ENCODE measurements at places on chromosomes 11 and 22. TPM values are rescaled to one million over a fixed set of nuclear protein-coding genes. Genes with fewer than 3 reads are reported as not detected.

DNA sequence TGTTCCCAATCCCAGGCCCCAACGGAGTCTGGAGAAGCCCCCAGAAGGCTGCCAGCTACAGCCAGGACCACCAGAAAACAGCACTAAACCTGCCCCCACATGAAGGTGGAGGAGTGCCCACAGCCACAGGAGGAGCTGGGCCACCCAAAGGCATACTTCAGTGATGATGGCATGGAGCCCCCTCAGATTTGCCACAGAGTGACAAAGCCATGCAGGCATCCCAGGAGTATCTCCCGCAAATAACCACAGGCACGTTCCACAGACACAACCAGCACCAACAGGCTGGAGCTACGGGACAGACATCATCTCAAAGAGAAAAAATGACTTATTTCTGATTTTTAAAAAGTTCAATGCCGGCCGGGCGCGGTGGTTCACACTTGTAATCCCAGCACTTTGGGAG is 10.6 kb downstream of the CARS1 start:
- no peak for DNase-seq

- DNase-seq = no peak
Measured at GRCh38 chr11:118635237-118635591, 27.8 kb downstream of the PHLDB1 start.

DNA sequence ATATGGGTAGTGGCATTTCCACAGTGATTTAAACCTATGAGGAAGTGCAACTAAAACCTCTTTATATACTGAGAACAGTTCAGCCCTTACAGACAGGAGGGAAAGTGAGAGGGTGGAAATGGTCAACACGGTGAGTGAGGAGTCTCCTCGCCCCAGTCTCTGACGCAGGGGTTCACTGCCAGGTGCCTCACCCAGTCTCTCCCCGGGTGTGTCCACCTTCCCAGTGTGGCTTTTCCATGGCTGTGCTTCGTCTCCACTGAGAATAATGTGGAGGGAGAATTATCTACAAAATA is 116.6 kb upstream of the TOP3B start:
- no peak for DNase-seq

GRCh38 chr22:48701296-48702030 is 1126.2 kb downstream of the BRD1 start:
- no peak for DNase-seq

- no peak for DNase-seq
Measured at GRCh38 chr11:36376888-36377758, 81.0 kb downstream of the PRR5L start.

DNA sequence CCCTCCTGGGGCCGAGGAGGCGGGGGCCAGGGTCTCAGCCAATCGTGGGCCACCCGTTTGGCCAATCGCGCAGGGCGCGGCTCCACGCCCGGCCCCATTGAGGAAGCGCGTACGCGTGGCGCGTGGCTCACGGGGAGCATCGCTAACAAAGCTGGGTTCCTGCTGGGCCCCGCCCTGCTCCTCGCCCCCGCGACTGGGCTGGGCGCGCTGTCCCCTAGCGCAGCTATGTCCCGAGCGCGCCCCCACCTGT is 614 bp upstream of the ASCL2 start:
- no peak for DNase-seq

DNA sequence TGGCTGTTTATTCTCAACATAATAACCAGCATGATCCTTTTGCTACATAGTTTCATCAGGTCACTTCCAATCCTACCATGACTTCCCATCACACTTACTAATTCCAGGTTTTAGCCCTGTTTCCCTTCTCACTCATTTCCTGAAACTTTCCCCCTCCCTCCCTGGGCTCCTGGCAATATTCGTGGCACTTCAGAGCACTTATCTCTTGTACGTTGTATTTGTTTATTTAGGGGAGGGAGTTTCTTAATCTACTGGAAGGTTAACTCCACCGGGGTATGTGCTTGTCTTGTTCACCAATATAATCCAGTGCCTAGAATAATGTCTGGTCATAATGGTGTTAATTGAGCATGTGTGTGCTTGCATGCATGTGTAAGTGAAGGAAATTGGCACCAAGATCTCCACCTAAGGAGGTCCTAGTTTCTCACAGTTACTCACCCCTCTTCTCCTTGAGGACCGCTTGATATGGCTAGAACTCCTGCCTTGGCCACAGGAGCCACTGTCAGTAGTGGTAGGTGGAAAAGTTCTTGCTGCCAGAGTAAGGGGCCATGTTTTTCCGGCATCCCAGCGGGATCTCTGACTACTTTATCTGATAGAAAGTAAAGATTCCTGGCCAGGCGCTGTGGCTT is 11.7 kb downstream of the EIF3L start:
- DNase-seq = no peak

- no peak for DNase-seq
Measured at GRCh38 chr22:20237480-20238440, 30.4 kb downstream of the RTN4R start.

DNA sequence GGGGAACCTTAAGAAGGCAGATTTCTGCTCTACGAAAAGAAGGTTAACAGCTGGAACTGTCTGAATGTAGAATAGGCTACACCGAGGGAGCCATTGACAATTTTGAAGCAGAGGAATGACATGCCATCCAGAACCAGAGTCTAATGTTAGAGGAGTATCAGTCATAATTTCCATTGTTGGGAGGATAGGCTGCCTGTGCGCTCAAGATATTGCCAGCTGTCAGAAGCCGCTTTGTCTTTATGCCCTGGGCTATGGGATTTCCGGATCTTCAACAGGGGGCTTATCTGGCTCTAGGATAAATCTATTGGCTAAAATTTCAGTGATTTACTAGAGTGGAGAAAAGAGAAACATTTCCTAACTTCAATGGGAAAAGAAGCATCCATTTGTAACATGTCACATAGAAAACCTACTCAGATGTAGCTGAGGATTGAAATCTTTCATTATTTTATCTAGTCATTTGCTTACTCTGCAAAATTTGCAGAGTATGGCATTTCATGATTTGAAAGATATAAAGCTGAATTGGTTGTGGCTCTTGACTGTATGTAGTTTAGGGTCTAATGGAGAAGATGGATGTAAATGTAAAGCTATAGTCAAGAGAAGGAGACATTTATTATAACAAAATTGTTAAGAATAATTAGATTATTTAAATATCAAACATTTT is 78.9 kb downstream of the ANO3 start:
- no peak for DNase-seq

DNA sequence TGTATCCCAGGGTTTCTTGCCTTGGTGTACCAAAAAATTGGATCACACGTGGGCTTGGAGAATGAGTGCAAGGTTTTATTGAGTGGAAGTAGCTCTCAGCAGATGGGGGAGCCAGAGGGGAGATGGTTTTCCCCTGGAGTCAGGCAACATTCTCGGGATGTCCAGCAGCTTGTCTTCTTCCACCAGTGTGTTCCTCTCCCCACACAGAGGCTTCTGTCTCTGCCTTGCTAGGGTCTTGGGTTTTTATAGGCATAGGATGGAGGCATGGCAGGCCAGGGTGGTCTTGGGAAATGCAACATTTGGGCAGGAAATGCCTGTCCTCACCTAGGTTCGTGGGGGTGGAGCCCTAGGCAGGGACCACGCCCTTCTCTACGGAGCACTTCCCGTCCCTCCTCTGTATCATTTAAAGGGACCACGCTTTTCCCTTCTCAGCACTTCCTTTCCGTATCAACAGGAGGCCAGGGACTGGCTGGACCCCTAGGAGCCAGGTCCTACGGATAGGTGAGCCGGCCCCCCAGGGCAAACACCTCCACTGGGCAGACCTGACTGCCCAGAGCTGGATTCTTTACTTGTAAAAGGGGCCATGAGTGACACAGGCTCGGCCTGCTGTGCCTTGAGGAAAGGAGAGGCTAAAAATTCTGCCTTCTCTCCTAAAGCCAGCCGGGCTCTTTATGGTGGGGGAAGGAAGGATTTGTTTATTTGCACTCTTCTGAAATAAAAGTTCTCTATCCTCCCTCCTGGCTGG is 55.3 kb upstream of the CCDC188 start:
- DNase-seq = no peak

- no peak for DNase-seq
Measured at GRCh38 chr11:9187616-9188015, 77.5 kb downstream of the DENND5A start.

DNA sequence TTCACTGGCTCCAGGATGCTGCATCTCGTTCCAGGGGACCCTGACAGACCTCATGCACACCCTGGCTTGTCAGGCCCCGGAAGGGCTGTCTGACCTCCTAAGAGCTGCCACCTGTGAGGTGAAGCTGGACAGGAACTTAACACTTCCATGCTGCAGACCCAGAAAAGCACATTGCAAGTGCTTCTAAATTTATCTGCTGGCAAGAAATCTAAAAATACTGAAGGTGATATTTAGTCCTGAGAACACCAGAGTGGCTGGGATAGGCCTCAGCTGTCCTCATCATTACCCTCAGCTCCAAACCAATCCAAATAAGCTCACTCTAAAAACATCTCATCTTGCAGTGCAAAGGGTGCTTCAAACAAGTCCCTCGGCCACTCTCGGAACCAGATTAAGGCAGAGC is 46.7 kb downstream of the ABTB2 start:
- no peak for DNase-seq

The ALX4 gene
- total RNA-seq = not detected

The MMP13 gene
- not detected for total RNA-seq

The GPR83 gene
- not detected for total RNA-seq

The SCN3B gene
- total RNA-seq = 1.3 TPM

The PNPLA5 gene
- total RNA-seq = not detected

The C22orf15 gene
- not detected for total RNA-seq

The OR8D1 gene
- total RNA-seq = not detected

All from mesenteric fat pad (tissue), 1 donor.